ENCODE measurements at places on chromosomes 13 and 19.

DNA sequence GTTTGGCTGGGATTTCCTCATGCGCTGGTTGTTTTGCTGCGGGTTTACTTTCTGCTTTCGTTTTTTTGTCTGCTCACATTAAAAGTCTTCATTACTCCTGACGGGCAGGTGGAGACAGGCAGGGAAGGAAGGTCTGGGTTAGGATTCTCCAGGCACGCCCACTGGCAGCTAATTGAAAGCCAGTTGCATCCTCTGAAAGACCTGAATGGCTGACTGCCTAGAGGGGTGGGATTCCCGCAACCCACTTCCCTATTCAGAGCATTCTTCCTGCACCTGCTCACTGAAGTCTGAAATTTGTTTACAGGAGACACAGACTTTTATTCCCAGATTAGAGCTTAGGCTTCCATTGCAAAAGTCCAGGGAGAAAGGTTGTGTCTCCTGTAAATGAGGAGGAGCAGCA is 172.0 kb downstream of the UQCRFS1 start:
- no peak for DNase-seq

DNA sequence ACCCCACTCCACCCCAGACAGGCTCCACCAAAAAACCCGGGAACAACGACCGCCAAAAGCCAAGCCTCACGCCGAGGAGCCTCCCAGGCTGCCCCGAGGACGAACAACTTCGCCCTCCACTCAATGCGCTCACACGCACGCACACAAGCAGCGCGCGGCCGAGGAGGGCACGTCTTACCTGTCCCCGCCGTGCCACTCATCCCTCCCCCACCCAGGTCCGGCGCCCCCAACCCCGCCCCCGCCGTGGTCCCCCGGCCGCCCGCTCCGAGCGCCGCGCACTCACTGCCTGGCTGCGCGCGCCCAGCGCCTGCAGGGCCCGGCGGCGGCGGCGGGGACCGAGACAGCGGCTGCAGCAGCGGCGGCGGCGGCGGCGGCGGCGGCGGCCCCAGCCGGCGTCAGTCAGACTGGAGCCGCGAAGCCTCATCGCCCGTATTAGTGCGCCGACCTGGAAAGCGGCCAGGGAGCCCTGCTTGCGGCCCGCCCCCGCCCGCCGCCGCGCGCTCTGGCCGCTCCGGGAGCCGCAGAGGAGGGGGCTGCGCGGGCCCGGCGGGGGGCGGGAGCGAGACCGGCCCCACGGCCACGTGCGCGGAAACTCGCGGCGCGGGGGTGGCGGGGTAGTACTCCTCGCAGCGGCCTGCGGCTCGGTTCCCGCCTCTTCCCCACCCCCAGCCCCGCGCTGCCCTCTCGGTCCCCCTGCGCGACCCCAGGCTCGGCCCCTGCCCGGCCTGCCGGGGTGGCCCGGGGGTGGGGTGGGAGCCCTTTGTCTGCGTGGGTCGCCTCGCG is at the start of gene SMAD9:
SMAD9 (minus strand) TSS at position 406 of the 783 bp plus-strand sequence. CDS start 40,549 bp downstream, outside the sequence.
- peak; percentile 76 for DNase-seq

DNA sequence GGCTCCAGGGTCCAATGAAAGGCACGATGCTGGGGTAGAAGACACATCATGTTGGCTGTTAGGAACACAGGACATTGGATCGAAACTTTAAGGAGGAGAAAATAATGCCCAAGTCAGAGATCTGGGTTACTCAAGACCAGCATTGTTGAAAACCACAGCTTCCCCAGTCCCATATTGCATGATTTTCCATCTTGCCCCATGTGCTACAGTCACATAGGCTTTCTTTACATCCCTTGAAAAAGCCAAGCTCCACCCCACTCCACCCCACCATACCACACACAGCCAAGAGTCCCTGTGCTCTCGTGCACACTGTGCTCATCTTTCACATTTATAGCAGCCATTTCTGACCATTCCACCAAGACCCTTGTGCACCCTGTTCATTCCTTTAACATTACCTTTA is 636.2 kb downstream of the DIAPH3 start:
- no peak for DNase-seq

GRCh38 chr13:23901365-23901764 is 4.1 kb upstream of the C1QTNF9B start:
- no peak for DNase-seq

GRCh38 chr13:39556866-39557265 is 46.1 kb downstream of the LHFPL6 start:
- no peak for DNase-seq

GRCh38 chr19:14507704-14508542 is 10.3 kb downstream of the DNAJB1 start:
- no peak for DNase-seq

DNA sequence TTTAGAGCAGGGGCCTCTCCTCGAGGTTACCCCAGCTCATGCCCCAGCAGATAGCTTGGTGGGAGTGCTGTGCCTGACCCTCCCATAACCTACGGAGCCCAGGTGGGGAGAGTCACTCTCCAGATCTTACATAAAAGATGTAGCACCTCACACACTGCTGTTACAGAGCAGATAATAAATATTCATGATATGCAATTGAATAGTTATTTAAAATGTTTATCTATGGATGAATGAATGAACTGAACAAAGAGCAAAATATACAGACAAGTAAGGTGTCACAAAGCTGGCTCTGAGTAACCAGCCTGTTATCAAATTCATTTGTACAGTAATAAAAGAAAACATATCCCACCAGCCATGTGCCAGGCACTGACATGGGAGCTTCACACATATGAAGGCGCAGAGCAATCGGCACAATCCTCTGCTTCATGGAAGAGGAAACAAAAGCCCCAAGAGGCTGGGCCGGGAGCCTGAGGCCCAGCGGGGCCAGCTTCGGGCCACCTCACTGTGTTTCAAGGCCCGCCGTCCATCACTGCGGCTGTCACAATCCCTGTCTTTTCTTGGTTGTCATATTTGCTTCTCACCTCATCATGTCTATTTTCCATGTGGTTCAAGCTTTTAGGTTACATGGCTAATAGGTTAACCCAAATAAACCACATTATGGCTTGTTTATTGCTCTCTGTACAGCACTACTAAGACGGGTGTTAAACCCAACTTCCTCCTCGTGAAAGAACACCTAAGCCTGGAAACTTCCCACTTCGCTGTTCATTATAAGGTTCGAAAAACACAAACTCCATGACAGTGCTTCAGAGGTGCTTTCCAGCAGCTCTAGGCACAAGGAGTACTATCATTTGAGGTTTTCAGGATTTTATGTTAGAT is 78.4 kb downstream of the IRS2 start:
- no peak for DNase-seq

DNA sequence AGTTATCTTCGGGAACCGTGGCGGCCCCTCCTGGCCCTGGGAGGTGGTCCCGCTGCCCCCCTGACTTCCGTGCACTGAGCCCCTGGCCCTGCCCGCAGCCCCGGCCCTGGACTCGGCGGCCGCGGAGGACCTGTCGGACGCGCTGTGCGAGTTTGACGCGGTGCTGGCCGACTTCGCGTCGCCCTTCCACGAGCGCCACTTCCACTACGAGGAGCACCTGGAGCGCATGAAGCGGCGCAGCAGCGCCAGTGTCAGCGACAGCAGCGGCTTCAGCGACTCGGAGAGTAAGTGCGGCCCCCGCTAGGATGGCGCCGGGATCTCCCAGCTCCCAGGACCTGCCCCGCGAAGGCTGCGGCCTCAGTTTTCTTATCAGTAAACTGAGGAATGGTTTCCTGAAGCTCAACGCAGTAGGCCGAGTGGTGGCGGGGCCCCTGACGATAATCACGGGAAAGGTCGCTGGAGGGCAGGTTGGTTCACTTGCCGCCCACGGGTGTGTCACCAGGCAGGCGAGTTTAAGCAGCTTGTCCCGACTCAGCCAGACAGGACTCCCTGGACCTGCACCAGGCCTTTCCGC is 924 bp downstream of the RGCC start:
- peak; percentile 40 for DNase-seq

DNA sequence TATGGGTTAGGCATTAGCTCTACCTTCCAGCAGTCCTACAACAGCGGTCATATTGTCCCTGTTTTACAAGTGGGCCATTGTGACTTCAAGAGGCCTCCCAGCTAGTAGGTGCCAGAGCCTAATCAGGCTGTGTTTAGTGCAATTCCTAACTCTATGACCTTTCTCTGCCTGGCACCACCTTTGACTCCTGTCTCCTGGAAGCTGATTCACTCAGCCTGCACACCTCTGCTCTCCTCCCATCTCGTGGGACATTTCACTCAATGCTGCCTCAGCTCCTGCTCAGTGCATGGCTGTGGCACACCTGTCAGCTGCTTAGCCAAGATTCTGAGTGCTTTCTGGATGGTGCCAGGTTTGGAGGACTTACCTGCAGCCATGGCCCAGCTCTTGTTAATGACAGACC is 9.5 kb upstream of the GJB6 start:
- no peak for DNase-seq

DNA sequence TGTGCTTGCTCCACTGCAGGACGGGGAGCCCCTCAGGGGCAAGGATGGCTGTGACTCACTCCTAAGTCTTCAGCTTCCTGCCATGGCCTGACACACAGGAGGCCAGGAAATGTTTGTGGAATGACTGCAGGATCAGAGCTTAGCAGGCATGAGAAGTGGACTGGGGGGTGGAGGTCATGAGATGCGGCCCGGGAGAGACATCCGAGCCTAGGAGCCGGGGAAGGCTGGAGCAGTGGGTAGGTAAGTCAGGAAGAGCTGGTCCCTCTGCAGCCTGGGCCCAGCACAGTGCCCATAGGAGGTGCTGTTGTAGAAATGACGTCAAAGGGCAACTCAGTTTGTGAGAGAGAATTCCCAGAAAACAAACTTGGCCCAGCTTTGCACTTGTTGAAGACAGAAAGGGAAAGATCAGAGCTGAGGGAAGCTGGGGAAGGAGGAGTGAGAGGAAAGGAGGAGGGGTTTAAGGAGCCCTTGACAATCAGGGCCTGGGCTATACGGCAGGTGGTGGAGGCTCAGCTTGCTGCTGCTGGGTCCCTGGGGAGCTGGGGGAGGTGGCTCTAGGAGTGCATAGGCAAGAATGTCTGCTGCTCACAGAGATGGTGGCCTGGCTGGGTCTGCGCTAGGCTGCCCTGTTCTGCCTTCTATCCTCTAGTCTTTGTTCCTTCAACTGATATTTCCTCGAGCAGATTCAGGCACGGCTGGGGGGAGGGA is 18.5 kb downstream of the POU2F2 start:
- peak; percentile 82 for DNase-seq

- DNase-seq = peak; percentile 68
Measured at GRCh38 chr13:42001580-42001979, 40.7 kb upstream of the VWA8 start.

- no peak for DNase-seq
Measured at GRCh38 chr19:36027696-36028095, 5.0 kb downstream of the CLIP3 start.

DNA sequence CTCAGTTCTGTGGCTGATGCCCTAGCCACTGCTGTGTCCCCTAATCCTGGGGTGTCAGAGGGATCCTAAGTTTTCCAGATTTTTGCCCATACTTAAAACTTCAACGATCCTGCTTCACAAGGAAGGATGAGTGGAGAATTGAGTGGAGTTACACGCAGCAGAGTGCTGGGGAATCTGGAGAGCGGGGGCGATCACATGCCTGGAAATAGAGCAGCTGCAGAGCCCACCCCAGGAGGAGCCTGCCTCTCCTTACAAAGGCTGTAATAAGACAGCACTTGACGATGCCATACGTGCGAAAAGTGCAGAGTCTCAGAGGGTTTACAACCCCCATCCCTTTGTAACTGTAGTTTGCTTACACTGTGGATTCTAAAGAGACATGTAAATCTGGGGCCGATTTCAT is 40.6 kb downstream of the SUGP2 start:
- DNase-seq = no peak

- DNase-seq = no peak
Measured at GRCh38 chr13:62524498-62524897, 1108.8 kb upstream of the PCDH20 start.

DNA sequence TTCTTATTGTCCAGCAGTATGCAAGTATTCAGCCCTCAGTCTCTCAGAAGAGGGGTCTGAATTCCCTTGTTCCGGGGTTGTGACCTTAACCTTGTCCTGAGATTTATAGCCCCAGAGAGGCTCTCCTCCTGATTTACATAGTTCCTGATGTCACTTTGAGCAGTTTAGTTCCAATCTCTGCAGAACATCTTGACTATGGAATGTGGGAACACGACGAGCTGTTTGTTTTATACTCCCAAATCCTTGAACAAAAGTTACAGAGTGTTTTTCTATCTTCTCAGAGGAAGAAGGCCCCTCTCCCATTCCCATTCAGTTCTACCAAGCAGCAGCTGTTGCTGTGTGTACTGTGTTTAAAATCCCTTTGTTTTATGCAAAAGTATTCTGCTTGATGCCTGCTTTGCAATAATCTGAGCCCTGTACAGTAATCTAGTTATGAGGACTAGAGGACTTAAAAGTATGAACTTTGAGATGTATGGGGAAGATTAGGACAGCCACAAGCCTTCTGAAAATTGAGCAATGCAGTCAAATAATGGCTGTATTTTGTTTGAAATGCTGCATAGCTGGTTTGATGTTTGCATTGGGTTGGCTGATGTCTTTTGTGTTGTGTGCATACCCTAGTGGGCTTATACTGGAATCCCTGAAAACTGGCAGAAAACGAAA is 74.7 kb downstream of the KL start:
- DNase-seq = peak; percentile 34

DNA sequence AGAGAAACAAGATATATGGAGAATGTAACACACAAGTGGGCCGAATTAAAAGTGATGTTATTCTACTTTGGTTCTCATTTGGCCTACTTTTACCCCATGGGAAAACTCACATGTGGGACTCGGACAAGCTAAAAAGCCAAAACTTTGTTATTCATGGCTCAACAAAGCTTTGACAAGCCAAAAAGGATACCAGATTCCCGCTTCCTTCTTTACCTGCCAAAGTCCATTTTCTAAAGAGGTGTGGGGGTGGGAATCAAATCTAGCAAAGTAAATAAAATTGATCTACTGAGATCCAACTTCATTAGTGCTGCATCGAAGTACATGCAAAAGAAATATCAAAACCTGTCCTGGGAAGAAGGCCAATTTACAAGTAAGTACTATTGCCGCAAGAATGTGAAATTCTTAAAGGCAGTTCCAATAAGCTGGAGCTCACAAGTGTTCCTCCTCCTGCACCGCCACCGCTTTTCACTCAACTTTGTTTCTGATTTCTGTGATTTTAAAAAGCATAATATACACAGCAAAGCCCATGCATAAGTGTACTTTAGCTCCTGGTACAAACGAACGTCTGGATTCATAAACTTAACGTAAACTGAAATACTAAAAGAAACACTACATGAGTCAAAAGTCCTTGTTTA is 1.1 kb downstream of the LNX2 start:
- DNase-seq = peak; percentile 22

DNA sequence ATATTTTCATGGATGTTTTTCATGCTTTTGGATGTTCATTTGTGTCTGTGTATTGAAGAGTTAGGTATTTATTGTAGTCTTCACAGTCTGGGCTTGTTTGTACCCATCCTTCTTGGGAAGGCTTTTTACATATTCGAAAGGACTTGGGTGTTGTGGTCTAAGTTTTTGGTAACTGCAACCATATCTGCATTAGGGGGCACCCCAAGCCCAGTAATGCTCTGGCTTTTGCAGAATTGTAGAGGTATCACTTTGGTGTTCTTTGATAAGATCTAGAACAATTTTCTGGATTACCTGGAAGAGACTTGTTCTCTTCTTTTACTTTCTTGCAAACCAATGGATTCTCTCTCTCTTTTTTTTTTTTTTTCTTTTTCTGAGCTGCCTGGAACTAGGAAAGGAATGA is 581.3 kb downstream of the DACH1 start:
- DNase-seq = no peak

GRCh38 chr19:55679343-55680257 is 4.6 kb downstream of the EPN1 start:
- no peak for DNase-seq

GRCh38 chr13:113367020-113367560 is 3.2 kb upstream of the GRTP1 start:
- no peak for DNase-seq

Data from umbilical cord (tissue), 2 donors.